Esophagus squamous epithelium (tissue), 5 donors: ENCODE measurements at places on chromosomes 3 and 15. TPM values are rescaled to one million over a fixed set of nuclear protein-coding genes. Genes with fewer than 3 reads are reported as not detected.

DNA sequence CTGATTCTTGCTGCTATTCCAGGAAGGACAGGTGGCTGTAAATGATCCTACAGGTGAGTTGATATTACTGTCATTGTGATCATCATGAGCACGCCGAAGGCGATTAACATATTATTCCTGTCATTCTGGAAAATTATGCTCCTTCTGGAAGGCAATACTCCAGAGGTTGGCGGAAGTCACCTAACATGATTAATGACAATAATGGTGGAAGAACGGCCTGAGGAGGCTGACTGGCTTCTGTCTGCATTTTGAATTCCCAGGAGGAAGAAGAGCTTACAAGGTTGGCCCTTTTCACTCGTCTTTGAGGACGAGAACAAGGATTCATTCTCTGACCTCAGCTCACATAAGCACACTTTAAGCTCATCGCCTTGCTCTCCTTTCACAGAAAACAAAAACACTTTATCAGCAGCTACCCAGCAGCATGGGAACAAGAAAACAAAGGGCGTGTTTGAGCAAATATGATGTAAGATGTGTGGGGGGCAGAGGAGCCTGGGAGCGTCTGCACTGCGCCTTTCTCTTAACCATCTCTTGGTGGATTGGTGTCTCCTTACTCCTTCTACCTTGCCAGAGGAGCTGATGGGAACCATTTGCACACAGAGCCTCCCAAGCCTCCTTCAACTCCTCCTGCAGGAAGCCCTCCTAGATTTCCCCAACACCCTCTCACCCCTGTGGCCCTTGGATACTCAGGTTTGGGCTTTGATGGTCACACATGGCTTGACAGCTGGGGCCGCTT lies 23.0 kb downstream of the ACSBG1 start:
- DNase-seq: no peak
- no peak overlapping the region for H3K4me3 ChIP-seq
- H3K27ac ChIP-seq: peak overlapping the region; percentile 83

DNA sequence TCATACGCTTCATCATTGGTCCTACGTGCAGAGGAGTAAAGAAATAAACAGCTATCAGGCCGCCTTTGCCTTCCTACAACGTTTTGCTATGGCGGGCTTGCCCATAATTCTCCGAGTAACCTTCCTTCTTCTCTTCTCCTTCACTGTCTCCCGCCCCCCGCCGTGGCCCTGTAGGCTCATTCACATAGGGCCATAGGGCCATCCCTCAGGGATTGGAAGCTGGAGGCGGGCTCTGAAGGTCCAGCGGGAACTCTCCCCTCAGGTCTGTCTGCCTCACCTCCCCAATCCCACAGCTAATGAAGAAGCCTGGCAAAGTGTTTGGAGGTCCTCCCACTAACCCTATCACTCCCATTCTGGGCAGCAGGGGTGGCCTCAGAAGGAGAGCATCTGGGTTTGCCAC lies 43.6 kb downstream of the SEMA5B start:
- no peak overlapping the region for H3K4me3 ChIP-seq
- no peaks in the 10 kb centered on the region for H3K36me3 ChIP-seq
- no peak for DNase-seq
- H3K27ac ChIP-seq: no peak overlapping the region
- H3K27me3 ChIP-seq: no peaks in the 10 kb centered on the region
- peaks cover 30% of the 10 kb centered on the region for H3K4me1 ChIP-seq

GRCh38 chr3:67724434-67724833 lies 70.0 kb upstream of the SUCLG2 start:
- H3K27ac ChIP-seq: no peak overlapping the region
- H3K4me1 ChIP-seq: no peaks in the 10 kb centered on the region
- no peaks in the 10 kb centered on the region for H3K27me3 ChIP-seq

- DNase-seq: no peak
- no peaks in the 10 kb centered on the region for H3K27me3 ChIP-seq
- no peaks in the 10 kb centered on the region for H3K4me1 ChIP-seq
- no peak overlapping the region for H3K27ac ChIP-seq
- no peaks in the 10 kb centered on the region for H3K36me3 ChIP-seq
Observed at GRCh38 chr3:124230998-124231397, 239.1 kb upstream of the ROPN1 start.

- H3K36me3 ChIP-seq: no peaks in the 10 kb centered on the region
- DNase-seq: no peak
- no peak overlapping the region for H3K4me3 ChIP-seq
- peaks cover 54% of the 10 kb centered on the region for H3K4me1 ChIP-seq
Observed at GRCh38 chr3:188674595-188674994, 497.2 kb upstream of the TPRG1 start.

- no peaks in the 10 kb centered on the region for H3K27me3 ChIP-seq
- peak overlapping the region; percentile 59 for H3K27ac ChIP-seq
- DNase-seq: no peak
- no peaks in the 10 kb centered on the region for H3K4me1 ChIP-seq
- H3K36me3 ChIP-seq: no peaks in the 10 kb centered on the region
- no peak overlapping the region for H3K4me3 ChIP-seq
Observed at GRCh38 chr3:184472723-184473428, 88.7 kb upstream of the EPHB3 start.

GRCh38 chr15:52069559-52069958 lies 43.0 kb downstream of the BCL2L10 start:
- H3K36me3 ChIP-seq: no peaks in the 10 kb centered on the region
- no peak for DNase-seq
- no peak overlapping the region for H3K4me3 ChIP-seq
- H3K27me3 ChIP-seq: no peaks in the 10 kb centered on the region

GRCh38 chr15:38253351-38253781 lies 730 bp downstream of the SPRED1 start:
- H3K27ac ChIP-seq: peak overlapping the region; percentile 99
- H3K27me3 ChIP-seq: no peaks in the 10 kb centered on the region
- peaks cover 60% of the 10 kb centered on the region for H3K4me1 ChIP-seq
- DNase-seq: no peak
- no peaks in the 10 kb centered on the region for H3K36me3 ChIP-seq

- no peaks in the 10 kb centered on the region for H3K27me3 ChIP-seq
- no peak for DNase-seq
- H3K27ac ChIP-seq: peak overlapping the region; percentile 53
- H3K4me1 ChIP-seq: peaks cover 59% of the 10 kb centered on the region
Observed at GRCh38 chr3:193826159-193826795, 233.3 kb downstream of the OPA1 start.

DNA sequence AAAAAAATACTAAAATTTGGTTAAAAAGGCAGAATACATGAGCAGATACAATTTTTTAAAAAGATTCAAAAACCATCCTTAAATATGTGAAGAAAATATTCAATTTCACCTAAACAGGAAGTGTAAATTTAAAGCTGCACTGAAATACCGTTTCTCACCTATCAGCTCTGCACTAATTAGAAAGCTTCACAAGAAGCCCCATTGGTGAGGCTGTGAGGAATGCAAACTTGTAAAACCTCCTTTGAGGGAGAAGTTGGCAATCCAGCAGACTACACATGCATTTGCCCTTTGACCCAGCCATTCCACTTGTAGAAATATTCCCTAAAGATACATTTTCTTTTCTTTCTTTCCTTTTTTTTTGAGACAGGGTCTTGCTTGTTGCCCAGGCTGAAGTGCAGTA lies 18.8 kb downstream of the BLM start:
- no peak overlapping the region for H3K4me3 ChIP-seq
- H3K36me3 ChIP-seq: no peaks in the 10 kb centered on the region
- H3K27ac ChIP-seq: no peak overlapping the region

DNA sequence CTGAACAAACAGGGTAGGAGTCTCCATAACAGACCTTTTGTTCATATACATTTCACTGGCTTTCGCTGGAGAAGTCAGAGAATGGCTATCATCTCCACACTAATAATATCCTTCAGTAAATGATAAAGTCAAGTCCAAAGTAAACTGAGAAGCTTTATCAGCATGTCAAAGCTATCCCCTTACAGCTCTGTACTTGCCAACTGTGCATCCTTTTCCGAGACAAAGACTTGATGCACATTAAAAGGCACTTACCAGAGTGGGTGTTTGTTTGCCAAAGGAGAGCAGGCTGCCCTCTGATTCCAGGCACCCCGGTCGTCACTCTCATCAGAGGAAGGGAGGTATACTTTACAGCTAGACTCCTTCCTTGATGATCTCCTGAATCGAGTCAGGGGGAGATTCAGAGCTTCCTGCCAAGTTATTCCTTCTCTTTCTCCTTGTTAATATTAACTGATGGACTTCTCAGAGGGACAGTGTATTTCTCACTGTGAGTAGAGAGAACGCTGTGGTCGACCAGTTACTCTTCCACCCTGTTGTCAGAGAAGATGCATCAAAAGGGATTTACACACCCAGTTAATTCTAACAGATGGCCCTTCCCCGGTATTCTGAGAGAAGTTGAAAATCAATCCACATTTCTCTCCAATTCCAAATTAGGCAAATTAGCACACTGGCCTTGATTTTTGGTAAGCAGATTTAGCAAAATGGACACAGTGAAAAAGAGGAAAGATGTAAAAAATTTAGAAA lies 504.7 kb upstream of the NR2F2 start:
- no peak overlapping the region for H3K27ac ChIP-seq
- no peaks in the 10 kb centered on the region for H3K4me1 ChIP-seq
- no peaks in the 10 kb centered on the region for H3K36me3 ChIP-seq
- H3K4me3 ChIP-seq: no peak overlapping the region

DNA sequence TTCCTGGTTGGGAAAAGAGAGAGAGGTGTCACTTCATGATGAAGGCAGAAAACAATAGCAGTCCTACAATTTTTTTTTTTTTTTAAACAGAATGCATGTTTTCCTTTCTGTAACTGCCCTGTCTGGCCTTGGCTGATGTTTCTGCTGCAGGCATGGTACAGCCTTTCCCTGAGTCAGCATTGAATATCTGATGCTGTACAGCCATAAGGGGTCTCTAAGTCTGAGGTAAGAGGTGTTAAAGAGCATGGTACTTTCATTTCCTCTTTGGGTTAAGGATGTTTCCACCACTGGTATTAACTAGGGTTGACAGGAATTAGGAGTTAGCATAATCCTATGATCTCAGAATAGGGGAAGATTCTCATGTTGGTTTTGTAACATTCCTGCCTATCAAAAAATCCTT lies 147.4 kb downstream of the CHST2 start:
- DNase-seq: no peak
- no peaks in the 10 kb centered on the region for H3K27me3 ChIP-seq
- no peaks in the 10 kb centered on the region for H3K36me3 ChIP-seq
- H3K4me1 ChIP-seq: no peaks in the 10 kb centered on the region
- H3K27ac ChIP-seq: no peak overlapping the region

- H3K36me3 ChIP-seq: no peaks in the 10 kb centered on the region
- no peaks in the 10 kb centered on the region for H3K27me3 ChIP-seq
- no peak overlapping the region for H3K27ac ChIP-seq
- no peak for DNase-seq
- no peak overlapping the region for H3K4me3 ChIP-seq
Observed at GRCh38 chr3:43957553-43957952, 266.8 kb downstream of the ABHD5 start.

DNA sequence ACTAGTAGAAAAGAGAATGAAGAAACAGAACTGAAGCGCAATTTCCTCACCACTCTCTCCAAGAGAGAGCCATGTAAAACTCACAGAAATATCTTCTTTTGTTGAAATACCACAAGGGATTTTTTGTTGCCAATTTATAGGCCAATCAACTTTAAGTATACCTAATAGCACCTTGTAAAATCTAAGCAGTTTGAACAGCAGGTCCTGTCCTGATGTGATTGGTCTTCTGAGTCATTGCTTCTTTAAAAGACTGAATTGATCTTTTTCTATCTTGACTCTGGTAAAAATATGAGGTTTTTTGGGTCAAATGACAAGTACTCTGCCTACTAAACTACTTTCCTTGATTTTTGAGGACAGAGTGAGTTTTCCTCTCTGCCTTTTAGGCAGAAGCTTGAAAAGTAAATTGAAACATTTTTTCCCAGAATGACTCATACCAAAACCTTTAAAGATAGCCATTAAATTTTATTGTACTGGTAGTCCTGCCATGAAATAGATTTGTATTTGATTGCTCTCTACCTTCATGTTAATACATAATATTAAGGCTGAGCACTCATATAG lies 343.9 kb upstream of the CBLB start:
- no peak overlapping the region for H3K4me3 ChIP-seq
- H3K27me3 ChIP-seq: no peaks in the 10 kb centered on the region
- no peak overlapping the region for H3K27ac ChIP-seq
- H3K4me1 ChIP-seq: no peaks in the 10 kb centered on the region
- no peak for DNase-seq

DNA sequence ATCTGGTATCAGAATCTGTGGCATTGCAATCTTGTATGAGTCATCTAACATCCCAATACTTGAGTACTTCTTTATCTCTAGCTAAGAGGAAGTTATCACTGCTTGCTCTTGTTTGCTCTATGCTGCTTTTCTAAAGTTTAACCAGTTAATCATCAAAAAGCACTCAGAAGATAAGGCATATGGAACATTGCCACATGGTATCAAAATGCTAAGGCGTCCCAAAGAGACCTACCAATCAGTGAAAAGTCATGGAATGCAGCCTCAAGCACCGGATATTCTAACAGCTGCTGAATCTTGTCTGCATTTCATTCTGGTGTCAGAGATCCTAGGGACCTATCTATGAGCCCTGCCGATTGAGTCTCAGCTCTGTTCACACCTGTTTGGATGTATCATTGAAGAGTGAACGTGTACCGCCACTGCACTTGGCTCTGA lies 192.8 kb downstream of the ARPP21 start:
- no peak for DNase-seq
- no peaks in the 10 kb centered on the region for H3K4me1 ChIP-seq
- no peaks in the 10 kb centered on the region for H3K36me3 ChIP-seq
- H3K27ac ChIP-seq: no peak overlapping the region

Gene CDHR4
- total RNA-seq: not detected

Gene FOXB1
- total RNA-seq: not detected

Gene ANKUB1
- not detected for total RNA-seq

Gene TGM4
- not detected for total RNA-seq

Gene TADA3
- total RNA-seq: 51.0 TPM
